ENCODE measurements at places on chromosomes 2 and 18.

GRCh38 chr2:1268034-1268433 is 145.2 kb upstream of the TPO start:
- H3K4me3 ChIP-seq, result no peak overlapping the region
- peaks cover 42% of the 10 kb centered on the region for H3K27me3 ChIP-seq
- ATAC-seq, result no peak
- H3K4me1 ChIP-seq, result no peaks in the 10 kb centered on the region

GRCh38 chr18:48990481-48991318 is 39.9 kb upstream of the SMAD7 start:
- peaks cover 39% of the 10 kb centered on the region for H3K4me1 ChIP-seq
- no peaks in the 10 kb centered on the region for H3K36me3 ChIP-seq
- no peak for ATAC-seq
- H3K27ac ChIP-seq, result no peak overlapping the region

DNA sequence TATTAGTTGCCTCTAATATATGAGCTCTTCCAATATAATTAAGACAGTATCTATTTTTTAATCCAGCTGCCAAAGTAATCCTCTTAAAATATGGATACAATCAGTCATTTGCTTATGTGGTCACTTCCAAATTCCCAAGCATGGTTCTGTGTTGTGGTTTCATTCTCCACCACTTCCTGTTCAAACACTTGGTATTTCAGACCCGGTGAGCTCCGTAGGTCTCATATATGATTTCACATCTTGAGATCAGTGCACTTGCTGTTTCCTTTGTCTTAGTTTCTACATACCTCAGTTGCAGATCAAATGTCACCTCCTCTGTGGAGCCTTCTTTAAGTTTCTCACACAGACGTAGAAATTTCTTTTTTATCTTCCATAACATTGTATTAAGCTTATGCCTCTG is 254.2 kb downstream of the KCNS3 start:
- H3K4me1 ChIP-seq, result no peaks in the 10 kb centered on the region
- no peaks in the 10 kb centered on the region for H3K27me3 ChIP-seq
- no peaks in the 10 kb centered on the region for H3K36me3 ChIP-seq
- H3K27ac ChIP-seq, result no peak overlapping the region
- no peak for ATAC-seq

- H3K36me3 ChIP-seq, result peaks cover 47% of the 10 kb centered on the region
- H3K27me3 ChIP-seq, result no peaks in the 10 kb centered on the region
- no peak for ATAC-seq
- H3K4me3 ChIP-seq, result no peak overlapping the region
Observed at GRCh38 chr2:151799886-151800292, 28.3 kb downstream of the ARL5A start.

DNA sequence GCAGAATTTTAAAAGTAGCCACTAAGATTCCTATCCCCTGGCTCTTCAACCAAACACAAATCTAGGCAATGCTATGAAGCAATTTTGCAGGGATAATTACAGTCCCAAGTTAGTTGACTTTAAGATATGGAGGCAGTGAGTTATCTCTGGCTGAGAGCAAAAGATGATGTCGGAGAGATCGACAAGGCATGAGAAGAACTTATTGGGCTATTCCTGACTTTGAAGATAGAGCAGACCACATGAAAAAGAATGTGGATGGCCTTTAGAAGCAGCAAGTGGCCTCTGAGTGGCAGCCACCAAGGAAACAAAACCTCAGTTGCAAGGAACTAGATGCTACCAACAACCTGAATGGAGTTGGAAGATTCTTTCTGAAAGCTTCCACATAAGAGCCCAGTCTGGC is 58.2 kb upstream of the PPM1B start:
- no peaks in the 10 kb centered on the region for H3K36me3 ChIP-seq
- ATAC-seq, result no peak
- no peaks in the 10 kb centered on the region for H3K4me1 ChIP-seq
- no peak overlapping the region for H3K27ac ChIP-seq
- no peaks in the 10 kb centered on the region for H3K27me3 ChIP-seq

DNA sequence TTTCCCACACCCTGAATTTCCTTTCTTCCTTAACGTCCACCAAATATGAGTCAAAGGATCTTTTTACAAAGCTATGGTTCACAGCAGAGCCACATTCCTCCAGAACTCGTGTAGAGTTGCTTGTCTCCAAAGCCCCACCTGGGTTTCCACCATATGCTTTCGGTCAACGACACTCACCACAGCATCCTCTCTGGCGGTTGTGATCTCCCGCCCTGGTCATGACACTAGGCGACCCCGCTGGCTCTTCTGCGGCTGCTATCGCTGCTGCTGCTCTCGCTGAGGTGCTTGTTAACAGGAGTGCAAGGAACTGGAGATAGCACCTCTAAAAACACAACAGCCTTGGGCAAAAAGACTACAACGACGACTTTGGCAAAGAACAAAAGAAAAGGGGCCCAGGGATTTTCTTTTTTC is 340 bp downstream of the SLC40A1 start:
- H3K27ac ChIP-seq, result peak overlapping the region; percentile 68
- H3K36me3 ChIP-seq, result peaks cover under 1% of the 10 kb centered on the region
- peaks cover 2% of the 10 kb centered on the region for H3K4me1 ChIP-seq
- peak overlapping the region; percentile 66 for H3K4me3 ChIP-seq
- ATAC-seq, result peak; percentile 20
- H3K27me3 ChIP-seq, result no peaks in the 10 kb centered on the region

GRCh38 chr2:234588054-234588430 is 91.2 kb upstream of the ARL4C start:
- H3K4me3 ChIP-seq, result no peak overlapping the region
- H3K27me3 ChIP-seq, result peaks cover 5% of the 10 kb centered on the region
- no peak for ATAC-seq
- no peak overlapping the region for H3K27ac ChIP-seq
- no peaks in the 10 kb centered on the region for H3K36me3 ChIP-seq
- no peaks in the 10 kb centered on the region for H3K4me1 ChIP-seq

DNA sequence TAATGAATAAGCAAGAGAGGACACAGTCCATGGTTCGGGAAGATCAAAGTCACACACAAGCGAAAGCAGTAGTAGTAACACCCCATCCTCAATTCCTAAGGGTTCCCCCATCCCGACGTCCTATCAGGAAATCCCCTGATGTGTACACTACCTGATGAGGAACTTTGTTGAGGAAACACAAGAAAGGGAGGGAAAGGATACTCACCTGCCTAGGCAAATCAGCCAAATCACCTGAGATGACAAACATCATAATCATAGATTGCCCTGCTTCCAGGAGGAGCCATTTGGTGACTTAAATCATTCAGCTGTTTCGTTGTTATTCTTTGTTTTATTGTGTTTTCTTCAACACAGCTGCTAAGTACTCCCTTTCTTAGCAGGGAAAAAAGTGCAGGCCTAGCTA is 55.5 kb upstream of the SPOPL start:
- no peaks in the 10 kb centered on the region for H3K36me3 ChIP-seq
- ATAC-seq, result no peak
- H3K4me1 ChIP-seq, result no peaks in the 10 kb centered on the region
- no peak overlapping the region for H3K27ac ChIP-seq
- no peak overlapping the region for H3K4me3 ChIP-seq

DNA sequence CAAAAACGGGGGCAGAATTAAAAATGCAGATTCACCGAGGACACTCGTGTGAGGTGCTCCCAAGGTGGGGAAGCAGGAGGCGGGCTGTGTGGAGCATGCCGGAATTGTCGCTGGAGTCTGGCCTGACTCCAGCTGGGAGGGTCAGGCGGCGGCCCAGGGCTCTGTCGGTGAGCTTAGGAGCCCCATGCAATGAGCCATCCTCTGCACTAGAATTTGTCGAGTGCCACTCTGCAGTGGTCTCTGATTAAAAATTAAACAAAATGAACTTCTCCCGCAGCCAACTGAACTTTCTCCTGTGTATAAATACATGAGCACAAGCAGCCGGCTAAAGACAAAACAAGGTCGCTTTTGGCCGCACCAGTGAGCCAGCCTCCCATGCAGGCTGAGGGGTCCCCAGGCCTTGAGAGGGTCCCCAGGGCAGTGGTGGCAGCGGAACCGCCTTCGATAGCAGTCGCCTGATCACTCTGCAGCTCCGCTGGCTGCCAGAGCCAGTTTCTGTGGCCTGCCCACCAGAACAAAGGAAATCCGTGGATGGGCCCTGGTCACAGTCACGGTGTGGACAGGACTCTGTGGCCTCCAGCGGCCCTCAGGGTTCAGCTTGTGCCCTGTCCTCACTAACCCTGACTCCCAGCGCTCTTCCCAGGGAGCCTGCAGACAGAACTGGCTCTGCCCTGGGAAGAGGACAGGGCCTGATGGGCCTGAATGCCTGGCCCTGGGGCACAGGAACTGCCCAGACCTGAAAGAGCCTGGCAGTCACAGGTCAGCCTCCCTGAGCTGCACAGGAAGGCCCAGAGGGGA is 201.3 kb downstream of the EIPR1 start:
- no peak for ATAC-seq
- no peaks in the 10 kb centered on the region for H3K36me3 ChIP-seq
- H3K4me3 ChIP-seq, result no peak overlapping the region
- H3K27me3 ChIP-seq, result no peaks in the 10 kb centered on the region
- H3K4me1 ChIP-seq, result no peaks in the 10 kb centered on the region

- ATAC-seq, result no peak
- H3K27ac ChIP-seq, result no peak overlapping the region
- no peaks in the 10 kb centered on the region for H3K27me3 ChIP-seq
- H3K36me3 ChIP-seq, result no peaks in the 10 kb centered on the region
- H3K4me3 ChIP-seq, result no peak overlapping the region
Observed at GRCh38 chr2:145960479-145961163, 1440.7 kb upstream of the ZEB2 start.

DNA sequence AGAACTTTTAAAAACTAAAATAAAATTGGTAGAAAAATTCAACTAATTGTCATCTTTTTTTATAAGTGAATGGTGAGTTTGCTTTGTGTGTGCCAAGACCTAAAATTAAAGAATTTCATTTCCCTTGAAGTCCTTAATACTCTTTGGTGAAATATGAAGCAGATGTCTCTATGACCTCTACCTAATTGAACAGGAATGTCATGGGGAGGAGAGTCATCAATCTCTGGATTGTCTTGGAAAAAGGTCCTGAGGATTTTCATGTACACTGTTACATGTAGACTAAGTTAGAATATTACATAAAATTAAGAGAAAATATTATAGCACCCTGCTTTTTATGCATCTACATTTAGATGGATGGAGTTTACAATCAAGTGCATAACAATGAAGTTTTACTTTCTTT is 177.9 kb upstream of the LRP1B start:
- H3K27ac ChIP-seq, result no peak overlapping the region
- no peaks in the 10 kb centered on the region for H3K4me1 ChIP-seq
- H3K27me3 ChIP-seq, result no peaks in the 10 kb centered on the region
- ATAC-seq, result no peak
- H3K4me3 ChIP-seq, result no peak overlapping the region
- H3K36me3 ChIP-seq, result no peaks in the 10 kb centered on the region

DNA sequence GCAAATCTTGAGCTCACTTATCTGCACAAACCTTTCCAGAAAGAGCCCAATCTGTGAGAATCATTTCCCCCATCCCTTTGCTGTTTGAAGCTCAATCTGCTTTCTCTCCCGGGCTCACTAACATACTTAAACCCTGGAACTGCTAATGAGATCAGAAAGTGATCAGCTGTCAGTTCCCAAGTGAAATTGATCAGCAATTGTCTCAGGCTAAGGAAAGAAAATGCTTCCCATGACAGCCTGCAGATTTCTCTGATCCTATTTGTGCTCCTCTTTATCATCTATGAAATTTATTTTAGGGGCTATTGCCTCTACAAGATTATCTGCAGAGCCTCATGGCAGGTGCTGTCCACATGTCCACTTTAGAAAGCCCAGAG is 239.0 kb upstream of the CXCR4 start:
- no peak overlapping the region for H3K4me3 ChIP-seq
- no peaks in the 10 kb centered on the region for H3K4me1 ChIP-seq
- no peaks in the 10 kb centered on the region for H3K27me3 ChIP-seq
- H3K36me3 ChIP-seq, result no peaks in the 10 kb centered on the region

DNA sequence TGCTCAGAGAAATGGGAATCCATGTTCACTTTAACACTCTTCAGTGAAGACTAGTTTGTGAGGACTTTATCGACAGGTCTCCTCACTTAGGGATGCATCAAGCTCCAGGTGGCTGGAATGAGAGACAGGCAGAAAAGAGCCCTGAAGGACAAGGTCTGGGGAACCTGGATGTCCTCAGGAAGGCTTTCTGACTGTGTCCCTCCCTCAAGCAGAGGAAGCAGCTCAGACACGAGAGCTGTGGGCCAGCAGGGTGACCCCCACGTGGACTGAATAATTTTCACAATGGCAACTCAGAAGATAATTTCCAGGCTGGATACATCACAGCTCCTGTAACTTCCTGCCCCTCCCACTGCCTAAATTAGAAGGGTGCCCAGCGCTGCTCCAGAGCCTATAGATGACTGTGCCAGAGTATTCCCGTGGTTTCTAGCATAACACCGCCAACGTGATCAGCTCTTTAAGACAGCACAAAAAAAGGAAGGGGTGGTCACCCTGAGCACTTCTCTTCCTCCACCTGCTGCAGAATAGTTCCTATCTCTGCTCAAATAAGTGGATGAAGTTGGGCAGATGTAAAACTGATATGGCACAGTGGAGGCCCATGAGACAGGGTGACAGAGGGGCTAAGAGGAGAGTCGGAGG is 25.7 kb upstream of the NCK2 start:
- H3K4me3 ChIP-seq, result no peak overlapping the region
- H3K27ac ChIP-seq, result no peak overlapping the region
- ATAC-seq, result no peak
- no peaks in the 10 kb centered on the region for H3K4me1 ChIP-seq

GRCh38 chr18:73923866-73924265 is 223.8 kb downstream of the FBXO15 start:
- H3K4me1 ChIP-seq, result no peaks in the 10 kb centered on the region
- H3K27ac ChIP-seq, result no peak overlapping the region
- H3K36me3 ChIP-seq, result no peaks in the 10 kb centered on the region

GRCh38 chr18:55380589-55380988 is 207.4 kb downstream of the TCF4 start:
- H3K4me1 ChIP-seq, result no peaks in the 10 kb centered on the region
- H3K4me3 ChIP-seq, result no peak overlapping the region
- H3K36me3 ChIP-seq, result no peaks in the 10 kb centered on the region
- H3K27ac ChIP-seq, result no peak overlapping the region
- H3K27me3 ChIP-seq, result no peaks in the 10 kb centered on the region

- ATAC-seq, result no peak
- no peaks in the 10 kb centered on the region for H3K36me3 ChIP-seq
- H3K4me1 ChIP-seq, result peaks cover 37% of the 10 kb centered on the region
- no peak overlapping the region for H3K4me3 ChIP-seq
- no peaks in the 10 kb centered on the region for H3K27me3 ChIP-seq
Observed at GRCh38 chr2:18788592-18788991, 199.2 kb upstream of the NT5C1B start.

DNA sequence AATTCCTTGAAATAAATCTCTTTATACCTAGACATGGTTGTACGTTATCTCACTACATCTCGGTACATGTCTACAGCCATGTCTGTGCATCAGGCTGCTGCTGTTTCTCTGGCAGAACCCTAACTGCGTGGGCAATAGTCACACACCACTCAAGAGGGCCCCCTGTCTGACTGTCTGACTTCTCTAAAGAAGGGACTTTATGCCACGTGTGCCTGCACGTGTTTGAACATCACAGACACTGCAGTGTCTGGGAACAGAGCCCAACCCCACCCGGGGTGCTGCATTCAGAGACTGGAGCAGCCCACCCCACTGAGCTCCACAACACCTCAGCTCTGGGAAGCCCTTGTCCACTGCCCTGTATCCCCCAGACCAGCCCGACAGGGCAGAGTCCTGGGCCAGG is 55.0 kb downstream of the KIF1A start:
- no peak for ATAC-seq
- H3K36me3 ChIP-seq, result no peaks in the 10 kb centered on the region
- H3K4me1 ChIP-seq, result no peaks in the 10 kb centered on the region

All from gastroesophageal sphincter (tissue), 4 donors.